Activated CD4-positive, alpha-beta T cell treated with anti-CD3 and anti-CD28 coated beads for 1 hour (primary cell): ENCODE measurements at places on chromosomes 7 and 10.
A peak's percentile ranks its signal among the peaks of the same experiment; 100 is the strongest.

GRCh38 chr10:114767986-114768821, 53.4 kb upstream of the FHIP2A start:
- DNase-seq, result no peak

DNA sequence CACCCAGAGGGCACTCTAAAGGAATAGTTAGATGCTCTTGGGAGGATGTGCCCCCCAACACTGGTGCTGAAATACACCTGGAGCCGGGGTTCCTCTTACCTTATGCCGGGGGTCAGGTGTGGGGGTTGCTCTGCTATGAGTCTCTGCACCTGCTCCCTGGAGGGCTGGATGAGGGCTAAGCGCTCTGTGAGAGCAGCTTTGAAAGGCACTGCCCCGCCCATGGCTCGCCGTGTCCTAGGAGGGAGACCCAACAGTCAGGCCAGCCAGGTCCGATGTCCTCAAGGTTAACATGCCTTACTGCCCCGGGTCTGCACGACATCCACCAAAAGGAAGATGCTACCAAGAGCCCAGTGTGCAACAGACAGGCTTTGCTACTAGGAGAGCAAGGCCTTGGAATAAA, 31.7 kb downstream of the PSPH start:
- no peak for DNase-seq

DNA sequence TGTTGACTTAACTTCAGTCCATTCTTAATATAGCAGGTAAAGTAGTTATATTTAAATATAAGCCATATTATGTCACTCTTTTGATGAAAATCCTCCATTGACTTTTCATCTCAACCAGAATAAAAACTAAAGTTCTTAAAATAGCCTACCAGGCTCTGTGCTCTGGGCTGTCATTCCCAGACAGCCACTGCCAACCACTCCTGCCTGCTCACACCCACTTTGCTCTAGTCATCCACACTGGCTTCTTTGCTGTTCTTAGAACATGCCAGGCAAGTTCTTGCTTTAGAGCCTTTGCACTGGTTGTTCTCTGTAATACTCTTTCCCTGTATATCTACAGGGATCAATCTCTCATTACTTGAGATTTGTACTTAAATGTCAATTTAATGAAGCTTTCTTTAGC, 80.6 kb downstream of the ZEB1 start:
- DNase-seq, result no peak

DNA sequence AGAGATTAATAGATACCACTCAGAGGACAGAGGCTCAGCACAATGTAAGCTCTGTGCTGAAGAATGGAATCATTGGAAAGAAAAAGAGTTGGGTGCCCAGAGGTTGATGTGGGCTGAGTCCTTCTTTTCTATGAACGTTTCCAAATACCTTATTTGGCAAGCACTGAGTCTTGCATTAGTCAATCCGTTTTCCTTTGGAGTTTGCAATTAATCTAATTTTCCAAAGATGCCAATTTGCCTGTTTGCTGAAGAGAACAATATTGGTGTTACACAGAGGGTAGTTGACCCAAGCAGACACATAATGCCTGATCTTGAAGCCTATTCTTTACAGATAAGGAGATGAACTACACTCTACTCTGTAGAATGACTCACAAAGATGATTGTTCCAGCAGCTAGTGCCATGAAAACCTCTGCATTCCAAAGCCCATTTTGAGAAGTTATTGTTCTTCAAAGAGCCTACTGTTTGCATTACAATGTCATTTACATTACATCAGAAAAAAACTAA, 55.4 kb upstream of the MET start:
- DNase-seq, result no peak

GRCh38 chr10:110568055-110568735, 700 bp downstream of the SMC3 start:
- DNase-seq, result peak; percentile 42

- no peak for DNase-seq
Measured at GRCh38 chr10:116141855-116142254, 131.2 kb downstream of the GFRA1 start.

- DNase-seq, result no peak
Measured at GRCh38 chr7:4220011-4220410, 462.1 kb upstream of the FOXK1 start.

DNA sequence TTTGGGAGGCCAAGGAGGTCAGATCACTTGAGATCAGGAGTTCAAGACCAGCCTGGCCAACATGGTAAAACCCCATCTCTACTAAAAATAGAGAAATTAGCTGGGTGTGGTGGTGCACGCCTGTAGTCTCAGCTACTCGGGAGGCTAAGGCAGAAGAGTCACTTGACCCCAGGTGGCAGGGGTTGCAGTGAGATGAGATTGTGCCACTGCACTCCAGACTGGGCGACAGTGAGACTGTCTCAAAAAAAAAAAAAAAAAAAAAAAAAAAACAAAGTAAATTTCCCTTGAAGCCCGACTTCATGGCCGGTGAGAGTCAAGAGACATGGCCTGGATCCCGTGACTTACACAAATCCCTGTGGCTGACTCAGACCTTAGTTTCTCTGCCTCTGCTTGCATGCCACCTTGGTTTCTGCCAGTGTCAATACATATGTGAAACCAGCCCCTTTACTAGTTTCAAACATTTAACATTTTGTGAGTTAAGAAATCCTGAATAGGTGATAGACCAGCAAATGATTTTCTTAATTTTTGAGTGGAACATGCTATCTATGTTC, 62.8 kb downstream of the ZEB1 start:
- DNase-seq, result no peak

DNA sequence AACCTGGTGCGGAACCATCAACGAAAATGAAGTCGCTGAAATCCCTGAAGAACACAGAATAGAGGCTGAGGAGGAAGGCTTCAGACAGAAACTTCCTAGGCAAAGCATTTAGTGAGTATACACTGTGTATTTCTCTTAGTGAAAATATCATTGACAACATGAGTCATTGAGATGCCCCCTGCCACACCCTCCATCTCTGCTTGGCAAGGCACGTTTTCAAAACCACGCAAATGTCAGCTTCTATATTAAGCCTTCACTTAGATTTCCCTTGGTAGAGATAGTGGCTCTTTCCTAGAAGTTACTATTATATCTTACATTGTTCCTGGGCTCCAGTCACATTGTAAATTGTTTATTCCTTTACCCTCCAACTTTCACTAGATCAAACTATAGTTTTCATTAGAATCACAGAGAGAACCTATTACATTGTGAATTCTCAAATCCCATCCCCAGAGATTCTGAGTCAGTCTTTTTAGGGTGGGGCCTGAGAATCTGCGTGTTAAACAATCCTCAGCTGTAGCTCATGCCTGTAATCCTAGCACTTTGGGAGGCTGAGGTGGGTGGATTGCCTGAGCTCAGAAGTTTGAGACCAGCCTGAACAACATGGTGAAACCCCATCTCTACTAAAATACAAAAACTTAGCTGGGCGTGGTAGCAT, 4.6 kb upstream of the SKAP2 start:
- no peak for DNase-seq

DNA sequence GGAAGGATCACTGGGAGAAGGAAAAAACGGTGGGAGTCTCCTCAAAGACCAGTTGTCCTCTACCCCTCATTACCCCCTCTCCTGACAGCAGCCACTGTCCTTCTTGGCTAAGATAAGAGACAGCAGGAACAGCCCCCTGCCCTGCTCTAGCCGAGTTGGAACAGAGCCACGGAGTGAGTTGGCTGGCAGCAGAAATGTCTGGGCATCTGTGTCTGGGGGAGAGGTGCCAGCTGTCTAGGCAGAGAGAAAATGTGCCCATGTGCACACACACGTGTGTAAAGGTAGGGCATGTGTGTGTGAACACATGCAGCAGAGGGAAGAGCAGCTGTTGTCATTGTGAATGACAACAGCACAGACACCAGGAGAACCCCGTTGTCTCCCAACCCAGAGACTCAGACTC, 9.4 kb upstream of the HILPDA start:
- no peak for DNase-seq

DNA sequence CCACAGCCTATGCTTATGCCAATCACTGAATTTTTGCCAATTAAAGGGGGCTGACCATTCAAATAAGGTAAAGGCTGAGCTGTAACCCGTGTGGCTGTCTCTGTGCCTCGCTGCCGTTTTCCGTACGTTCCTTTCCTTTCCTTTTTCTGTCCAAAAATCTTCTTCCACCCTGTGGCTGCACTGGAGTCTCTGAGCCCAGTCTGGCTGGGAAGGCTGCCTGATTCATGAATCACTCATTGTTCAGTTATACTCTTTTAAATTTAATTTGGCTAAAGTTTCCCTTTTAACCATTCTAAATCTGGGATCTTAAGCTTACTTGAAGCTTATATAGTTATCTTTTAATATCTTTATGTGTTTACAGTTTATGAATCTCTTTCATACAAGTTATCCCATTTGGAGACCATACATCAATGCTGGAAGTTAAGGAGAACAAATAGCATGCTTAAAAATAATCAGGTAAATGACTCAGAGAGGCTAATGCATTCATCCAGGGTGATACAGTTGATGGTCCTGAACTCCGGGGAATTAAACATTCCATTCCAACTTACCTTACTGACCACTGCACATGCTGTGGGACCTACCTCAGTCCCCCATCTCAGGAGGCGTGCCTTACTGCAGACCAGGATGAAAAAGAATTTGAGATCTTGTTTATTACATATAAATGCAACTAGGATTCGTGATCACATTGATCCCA, 385.3 kb upstream of the ADARB2 start:
- DNase-seq, result no peak

DNA sequence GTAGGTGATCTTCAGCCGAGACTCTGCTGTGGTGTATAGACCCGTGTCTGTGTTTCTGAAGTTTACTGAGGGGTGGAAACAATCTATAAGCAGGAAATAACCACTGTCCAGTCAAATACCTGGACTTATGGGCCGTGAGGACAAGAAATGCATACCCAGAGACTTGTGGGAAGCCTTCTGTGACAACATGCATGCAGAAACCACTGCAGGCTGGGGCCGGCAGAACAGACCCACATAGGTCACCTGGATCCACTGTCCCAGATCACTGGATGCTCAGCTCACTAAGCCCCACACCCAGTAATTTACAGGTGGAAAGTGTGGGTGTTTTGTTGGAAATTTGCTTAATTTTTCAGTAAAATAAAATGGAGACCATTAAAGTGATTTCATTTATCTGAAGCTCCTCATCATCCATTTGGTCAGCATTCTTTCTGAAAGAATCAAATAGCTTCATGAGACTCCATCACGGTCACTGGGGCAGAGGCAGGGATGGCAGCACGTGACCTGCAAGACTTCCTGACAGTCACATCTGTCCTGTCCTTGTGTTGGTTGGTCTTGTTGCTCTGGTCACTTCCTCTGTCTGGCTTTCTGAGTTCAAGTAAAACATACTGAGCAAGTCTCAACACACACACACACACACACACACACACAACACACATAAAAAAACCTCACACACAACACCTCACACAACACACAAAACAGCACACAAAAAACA, 108.3 kb downstream of the TNS3 start:
- DNase-seq, result no peak

DNA sequence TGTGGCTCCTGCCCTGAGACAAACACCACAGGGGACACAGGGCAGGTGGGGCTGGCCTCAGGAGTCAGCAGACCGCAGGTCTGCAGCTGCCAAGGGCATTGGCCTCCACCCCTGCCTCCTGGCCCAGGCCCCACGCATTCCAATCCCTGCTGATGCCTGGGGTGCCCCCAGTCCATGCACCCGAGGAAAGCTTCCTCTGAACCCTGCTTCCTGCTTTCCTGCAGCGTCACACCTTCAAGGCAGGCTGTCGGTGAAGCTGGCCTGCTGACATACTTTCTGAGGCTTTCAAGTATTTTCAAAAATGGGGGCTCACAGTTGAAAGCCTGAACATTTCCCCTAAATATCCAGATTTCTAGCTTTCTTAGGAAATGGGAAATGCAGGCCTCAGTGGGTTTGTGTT, 22.5 kb upstream of the ANTXRL start:
- DNase-seq, result no peak

DNA sequence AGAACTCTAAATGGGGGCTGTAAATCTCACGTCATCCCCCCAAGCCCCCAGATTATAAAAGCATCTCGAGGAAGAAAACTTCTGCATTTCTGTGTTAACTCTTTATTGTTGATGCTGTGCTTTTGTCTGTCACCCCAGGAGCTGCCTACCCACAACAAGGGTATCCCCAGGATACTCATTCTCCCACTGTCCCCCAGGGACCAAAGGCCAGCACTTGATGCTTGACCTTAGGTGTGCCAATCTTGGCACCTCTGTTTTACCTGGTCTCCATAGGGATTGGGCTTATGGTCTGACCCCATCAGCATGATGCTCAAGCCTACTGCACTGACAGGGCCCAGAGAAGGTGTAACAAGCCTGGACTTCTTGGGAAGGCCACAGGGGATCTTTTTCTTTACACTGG, 225.9 kb upstream of the AGK start:
- DNase-seq, result no peak

- no peak for DNase-seq
Measured at GRCh38 chr7:46763344-46763743, 818.6 kb downstream of the TNS3 start.

DNA sequence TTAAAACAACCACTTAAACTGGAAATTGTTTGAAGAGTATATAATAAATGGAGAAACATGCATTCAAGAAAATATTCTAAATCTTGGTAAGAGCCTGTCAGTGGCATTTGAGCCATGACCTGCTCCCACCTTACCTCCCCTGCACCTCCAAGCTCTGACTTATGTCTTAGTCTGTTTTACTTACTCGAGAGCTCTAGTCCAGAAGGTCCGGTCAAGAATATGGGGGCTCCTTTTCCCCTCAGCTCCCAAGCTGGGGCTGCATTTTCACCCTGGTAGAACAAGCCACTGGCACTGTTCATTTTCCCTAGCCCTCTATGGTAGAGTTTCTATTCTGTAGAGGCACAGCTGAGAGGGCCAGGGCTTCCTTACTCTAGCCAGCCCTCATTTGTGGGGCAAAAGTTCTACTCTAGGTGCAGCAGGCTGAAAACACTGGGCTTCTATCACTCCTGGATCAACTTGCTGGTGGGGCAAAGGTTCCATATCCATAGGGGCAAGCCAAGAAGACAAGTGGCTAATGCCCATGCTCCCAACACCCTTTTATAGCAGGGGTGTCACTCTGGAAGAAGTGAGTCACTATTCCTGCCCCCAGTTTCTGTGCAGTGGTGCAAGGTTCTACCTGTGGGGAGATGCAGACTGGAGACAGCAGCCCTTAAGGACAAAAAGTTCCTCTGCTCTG, 40.6 kb downstream of the ZNF438 start:
- no peak for DNase-seq

DNA sequence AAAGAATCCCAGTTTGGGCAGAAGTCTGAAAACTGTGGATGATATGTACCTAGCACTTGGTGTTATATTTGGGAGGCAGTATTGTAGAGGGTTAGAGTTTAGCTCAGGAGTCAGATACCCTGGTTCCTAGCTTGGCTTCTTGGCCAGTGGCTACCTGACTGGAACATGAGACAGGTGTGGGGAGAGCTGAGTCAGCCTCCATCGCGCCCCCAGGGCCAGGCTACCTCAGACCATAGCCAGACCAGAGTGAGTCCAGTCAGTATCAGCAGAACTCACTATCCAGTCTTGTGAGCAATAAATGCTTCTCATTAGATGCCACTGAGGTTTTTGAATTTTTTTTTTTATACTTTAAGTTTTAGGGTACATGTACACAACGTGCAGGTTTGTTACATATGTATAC, 26.0 kb downstream of the CYP3A5 start:
- DNase-seq, result no peak

GRCh38 chr10:68132391-68132790, 23.1 kb downstream of the MYPN start:
- DNase-seq, result no peak
